T-helper 2 cell treated with Interferon-gamma antibody and Interleukin-4, amounts not matched to agents 5 μg/mL and 100 μg/mL, for 36 hours (primary cell): ENCODE measurements at places on chromosomes 2 and 18.

DNA sequence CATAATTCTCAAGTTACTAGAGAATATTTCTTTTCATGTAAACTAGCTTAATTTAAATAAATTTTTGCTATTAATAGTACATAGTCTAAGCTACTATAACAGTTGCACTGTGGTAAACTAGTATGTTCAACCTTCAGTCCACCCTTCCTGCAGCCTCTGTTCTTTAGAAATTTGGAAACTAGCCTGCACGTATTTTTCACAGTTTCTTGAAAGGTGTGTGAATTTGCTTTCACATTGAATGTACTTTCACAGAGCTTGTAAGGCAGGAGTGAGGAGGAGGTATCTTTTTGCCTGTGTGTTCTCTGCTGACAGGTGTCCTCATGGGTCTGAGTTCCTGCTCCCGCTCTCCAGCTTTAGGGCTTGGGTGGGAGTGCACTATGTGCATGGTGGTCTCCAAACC is 117.5 kb downstream of the ATP9B start:
- no peak for DNase-seq

GRCh38 chr2:12227941-12228608 is 481.6 kb downstream of the LPIN1 start:
- no peak for DNase-seq

DNA sequence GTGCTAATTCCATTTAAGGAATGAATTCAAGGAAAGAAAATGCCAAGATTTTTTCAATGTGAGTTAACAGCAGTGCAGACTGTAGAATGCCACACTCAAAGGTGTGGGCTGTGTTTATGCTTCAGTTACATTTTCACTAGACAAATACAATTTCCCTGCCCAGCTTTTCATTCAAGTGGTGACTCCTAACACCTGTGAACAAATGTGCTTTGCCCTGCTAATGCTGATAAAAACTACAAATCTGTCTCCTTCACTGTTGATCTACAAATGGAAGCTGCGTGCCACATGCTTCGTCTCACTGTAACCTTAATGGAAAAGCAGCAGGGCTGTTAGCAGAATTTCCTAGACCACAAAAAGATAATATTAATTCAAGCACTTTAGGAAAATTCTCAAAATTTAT is 19.8 kb upstream of the TCF4 start:
- no peak for DNase-seq

GRCh38 chr2:72887740-72888437 is 681 bp downstream of the SPR start:
- peak; percentile 33 for DNase-seq

GRCh38 chr2:201126308-201127151 is 10.6 kb downstream of the CFLAR start:
- peak; percentile 50 for DNase-seq
